ENCODE measurements at places on chromosomes 7 and 10.

DNA sequence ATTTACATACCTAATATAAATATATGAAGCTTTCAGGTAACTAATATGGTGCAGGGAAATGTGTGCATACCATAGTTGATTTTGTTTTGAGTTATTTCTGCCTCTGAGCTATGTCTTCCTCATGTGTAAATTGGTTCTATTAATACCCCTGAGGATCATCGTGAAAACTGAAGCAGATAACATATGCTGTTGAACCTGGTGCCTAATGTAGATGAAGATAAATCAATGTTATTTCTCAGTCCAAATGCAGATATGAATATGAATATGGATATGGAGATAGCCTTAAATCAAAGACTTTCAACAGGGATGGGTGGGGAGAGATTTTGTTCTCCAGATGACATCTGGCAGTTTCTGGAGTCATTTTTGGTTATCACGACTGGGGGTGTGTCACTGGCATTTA lies 122.3 kb upstream of the ANKRD30A start:
- DNase-seq = no peak

- DNase-seq = no peak
Measured at GRCh38 chr7:74267756-74268565, 13.8 kb upstream of the RFC2 start.

DNA sequence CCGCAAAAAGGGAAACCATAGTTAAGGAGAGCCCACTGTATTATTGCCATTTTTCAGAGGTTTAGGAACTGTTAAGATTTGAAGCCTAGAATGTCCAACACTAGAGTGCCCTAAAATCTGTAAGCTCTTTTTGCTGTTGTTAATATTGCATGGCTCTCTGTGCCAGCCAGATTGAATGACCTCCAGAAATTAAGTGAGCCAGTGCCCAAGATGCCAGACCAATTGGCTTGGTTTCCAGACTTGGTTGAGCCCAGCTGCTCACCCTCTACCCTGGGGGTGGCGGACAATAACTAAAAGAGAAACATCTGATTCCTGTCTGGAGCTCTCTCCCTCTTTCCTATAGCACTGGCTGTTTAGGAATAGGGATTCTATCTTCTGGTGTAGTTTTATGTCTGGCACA lies 340.1 kb downstream of the PHF14 start:
- no peak for DNase-seq

- no peak for DNase-seq
Measured at GRCh38 chr10:111598433-111599059, 521.7 kb downstream of the ADRA2A start.

DNA sequence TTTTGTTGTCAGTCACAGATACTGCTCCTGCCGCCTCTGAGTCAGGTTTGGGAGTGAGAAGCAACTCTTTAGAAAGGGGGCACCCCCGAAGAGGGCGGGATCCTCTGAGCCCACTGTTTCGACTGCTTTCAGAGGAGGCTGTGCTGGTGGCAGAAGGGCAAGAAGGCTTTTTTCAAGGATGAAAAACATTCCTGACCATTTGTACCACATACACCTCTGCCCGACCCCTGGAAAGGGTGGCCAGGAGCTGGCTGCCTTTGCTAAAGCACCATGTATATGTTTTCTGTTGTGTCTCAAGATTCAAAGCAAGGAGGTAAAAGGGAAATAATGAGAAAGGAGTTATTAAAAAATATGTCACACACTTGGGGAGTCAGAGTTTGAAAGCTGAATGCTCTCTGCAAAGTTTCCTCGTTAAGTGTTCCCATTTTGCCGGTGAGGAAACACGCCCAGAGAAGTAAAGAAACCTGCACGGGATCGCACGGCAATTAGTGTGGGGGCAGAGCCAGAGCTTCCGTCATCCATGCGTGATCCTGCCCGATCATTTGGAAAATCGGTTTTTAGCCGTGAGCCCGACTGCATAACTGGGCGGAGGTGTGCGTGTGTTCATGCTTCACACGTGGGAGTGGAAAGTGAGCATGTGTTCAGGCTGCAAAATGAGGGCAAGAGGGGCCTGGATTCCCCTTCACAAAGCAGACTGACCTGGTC lies 163.2 kb downstream of the ADAM12 start:
- DNase-seq = no peak

- no peak for DNase-seq
Measured at GRCh38 chr10:133142523-133143199, 17.4 kb upstream of the KNDC1 start.

- DNase-seq = no peak
Measured at GRCh38 chr10:2494399-2494798, 572.9 kb upstream of the PFKP start.

GRCh38 chr7:85669225-85669624 lies 482.4 kb upstream of the SEMA3D start:
- no peak for DNase-seq

DNA sequence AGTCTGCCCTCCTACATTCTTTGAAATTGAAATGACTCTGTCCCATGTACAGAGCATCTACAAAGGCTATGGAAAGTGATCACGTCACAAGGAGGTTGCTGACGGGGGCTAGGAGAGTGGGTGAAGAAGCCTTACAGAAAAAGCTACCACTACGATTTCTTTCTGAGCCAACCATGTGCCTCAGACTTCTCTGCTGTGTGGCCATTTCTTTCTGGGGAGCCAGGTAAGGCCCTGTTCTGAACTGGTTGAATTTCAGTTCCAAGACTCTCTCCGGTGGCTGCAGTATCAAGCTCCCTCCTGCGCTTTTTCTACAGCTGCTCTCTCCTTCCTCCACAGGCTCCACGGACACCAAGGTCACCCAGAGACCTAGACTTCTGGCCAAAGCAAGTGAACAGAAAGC lies 112.5 kb upstream of the PRSS1 start:
- DNase-seq = no peak

GRCh38 chr7:102306916-102307677 lies 20.4 kb downstream of the SH2B2 start:
- no peak for DNase-seq

GRCh38 chr10:8129438-8129837 lies 75.0 kb downstream of the GATA3 start:
- no peak for DNase-seq

- no peak for DNase-seq
Measured at GRCh38 chr7:28112012-28112411, 68.6 kb downstream of the JAZF1 start.

DNA sequence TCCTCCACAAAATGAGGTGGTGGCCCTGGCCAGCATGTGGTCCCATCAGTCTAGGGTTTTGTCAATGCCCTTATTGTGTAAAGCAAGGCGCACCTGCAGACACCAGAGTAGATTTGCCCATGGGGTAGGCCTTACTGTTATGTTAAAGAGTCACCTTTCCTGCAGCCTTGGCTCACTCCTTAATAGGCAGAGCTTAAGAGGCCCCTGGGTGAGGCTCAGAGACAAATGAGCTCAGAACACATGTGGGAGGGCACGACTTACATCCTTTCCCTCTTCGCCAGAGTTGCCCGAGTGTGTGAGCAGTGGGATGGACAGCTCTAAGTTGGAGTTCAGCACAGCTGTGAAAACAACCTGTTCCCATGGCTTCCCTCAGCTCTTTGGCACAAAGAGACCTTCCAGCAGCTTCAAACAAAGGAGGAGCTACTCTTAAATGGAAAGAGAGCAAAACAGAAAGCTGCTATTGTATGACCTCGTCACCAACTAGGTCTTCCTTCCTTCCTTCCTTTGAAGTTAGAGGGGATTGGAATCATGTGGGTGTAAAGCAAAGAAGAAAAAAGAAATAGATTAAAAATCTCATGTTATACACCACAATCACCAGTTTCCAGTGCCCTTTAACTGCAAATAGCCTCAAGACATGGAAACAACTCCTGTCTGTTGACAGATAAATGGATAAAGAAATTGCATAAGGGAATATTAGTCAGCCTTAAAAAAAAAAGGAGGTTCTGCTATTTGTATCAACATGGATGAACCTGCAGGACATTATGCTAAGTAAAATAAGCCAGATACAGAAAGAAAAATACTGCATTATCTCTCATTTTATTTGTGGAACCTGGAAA lies 11.9 kb upstream of the XPNPEP1 start:
- no peak for DNase-seq

DNA sequence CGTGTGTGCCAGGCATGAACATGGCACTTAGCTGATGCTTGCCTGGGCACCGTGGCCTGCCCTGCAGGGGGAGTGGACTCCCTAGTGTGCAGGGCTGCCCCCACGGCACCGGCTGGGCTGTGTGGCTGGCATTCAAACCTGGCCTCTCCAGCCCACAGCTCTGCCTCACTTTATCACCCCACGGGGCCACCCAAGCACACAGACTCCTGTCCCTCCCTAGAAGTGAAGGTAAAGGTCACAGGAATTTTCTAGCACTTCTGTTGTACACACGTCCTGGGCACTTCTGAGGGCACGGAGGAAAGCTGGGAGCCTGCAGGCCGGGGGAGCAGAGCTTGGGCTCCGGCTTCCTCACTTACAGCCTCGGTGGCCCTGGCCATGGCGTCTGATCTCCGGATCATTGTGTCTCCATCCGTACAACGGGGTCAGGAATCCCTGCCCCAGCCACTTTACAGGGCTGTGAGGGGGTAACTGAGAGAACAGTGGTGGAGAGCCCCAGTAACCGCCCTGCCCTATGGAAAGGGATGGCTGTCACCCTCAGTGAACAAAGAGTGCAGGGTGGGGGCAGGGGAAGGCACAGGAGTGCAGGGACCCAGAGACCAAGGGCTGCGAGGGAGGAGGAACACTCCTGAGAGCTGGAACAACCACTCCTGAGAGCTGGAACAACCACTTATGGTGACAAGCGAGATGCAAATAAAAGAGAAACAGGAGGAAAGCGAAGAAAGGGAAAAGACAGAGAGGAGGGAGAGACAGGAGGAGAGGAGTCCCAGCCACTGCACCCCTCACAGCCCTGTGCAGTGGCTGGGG lies 3.9 kb upstream of the PYROXD2 start:
- DNase-seq = no peak

DNA sequence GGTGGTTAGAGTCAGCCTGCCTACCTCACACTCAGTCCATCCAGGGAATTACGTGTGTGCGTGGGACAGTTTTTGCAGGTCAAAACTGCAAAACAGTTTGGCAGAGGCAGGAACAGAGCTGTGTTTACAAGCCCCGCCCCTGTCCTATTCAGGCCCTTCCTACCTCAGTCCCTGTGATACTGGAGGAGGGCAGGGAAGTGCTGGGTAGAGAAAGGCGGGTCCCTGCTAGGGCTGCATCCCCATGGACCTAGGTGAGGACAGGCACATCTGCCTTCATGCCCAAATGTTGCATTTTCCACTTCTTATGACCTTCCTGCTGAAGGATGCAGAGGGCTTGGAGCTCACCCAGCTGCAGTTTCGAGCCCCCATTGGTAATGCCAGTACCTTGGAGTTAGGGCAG lies 25.1 kb downstream of the SBDS start:
- DNase-seq = no peak

GRCh38 chr7:24709585-24710360 lies 47.5 kb downstream of the GSDME start:
- no peak for DNase-seq

- DNase-seq = no peak
Measured at GRCh38 chr10:105837951-105838350, 1196.9 kb downstream of the SORCS3 start.

DNA sequence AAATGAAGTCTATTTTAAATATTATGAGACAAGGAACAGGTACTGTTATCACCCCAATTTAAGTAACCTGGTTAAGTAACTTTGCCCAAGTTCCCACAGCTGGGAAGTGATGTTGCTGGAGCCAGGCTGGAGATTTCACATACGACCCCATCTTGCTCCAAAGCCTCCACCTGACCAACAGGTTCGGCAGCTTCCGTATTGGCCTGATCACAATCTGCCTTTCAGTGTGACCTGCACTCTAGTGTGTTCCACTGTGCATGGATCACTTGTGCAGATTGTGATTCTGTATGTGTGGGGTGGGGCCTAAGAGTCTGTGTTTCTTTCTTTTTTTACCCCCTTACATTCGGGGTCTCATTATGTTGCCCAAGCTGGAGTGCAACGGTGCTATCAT lies 66.1 kb downstream of the PRTFDC1 start:
- DNase-seq = no peak

DNA sequence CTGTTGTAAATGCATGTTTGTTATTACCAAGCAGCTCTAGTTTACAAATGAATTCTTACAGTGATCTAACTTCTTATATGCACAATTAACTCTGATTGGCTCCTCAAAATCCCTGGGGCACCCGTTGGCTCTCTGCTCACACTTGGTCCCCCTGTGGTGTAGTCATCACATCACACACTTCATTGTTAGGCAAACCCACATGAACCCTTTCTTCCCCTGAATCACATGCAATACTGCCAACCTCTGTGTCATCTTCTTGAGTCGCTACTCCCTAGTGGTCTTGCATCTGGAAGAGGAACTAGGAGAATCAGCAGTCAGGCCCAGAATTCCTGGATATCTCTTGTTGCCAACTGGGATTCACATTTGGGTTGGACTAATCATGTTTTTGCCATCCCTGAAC lies 73.1 kb downstream of the CD36 start:
- DNase-seq = no peak

DNA sequence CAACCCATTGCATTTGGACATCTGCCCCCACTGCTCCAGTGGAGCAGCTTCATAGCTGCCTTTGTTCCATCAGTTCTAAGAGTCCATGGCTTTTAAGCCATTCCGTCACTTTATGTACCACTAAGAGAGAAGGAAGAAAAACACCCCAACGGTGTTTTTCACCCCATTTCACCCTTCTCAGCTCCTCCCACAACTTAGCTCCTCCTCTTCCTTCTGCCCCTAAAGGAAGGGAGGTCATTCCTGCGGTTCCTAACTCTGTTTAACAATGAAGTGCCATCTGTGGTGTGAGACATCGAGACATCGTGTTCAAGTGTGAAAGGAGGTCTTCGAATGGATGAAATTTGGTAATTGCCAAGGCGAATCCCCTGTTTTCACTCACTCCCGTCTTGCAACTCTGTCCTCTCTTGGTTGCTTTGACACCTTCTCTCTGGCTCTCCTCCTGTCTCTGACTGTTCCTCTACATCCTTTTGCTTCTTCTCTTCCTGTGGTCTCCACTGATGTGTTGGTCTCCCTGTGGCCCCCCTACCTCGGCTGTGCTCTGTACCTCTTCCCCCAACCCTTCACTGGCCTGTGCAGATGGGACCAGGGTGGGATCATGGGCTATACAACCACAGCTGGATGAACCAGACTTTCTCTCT lies 23.0 kb downstream of the SMKR1 start:
- DNase-seq = no peak

DNA sequence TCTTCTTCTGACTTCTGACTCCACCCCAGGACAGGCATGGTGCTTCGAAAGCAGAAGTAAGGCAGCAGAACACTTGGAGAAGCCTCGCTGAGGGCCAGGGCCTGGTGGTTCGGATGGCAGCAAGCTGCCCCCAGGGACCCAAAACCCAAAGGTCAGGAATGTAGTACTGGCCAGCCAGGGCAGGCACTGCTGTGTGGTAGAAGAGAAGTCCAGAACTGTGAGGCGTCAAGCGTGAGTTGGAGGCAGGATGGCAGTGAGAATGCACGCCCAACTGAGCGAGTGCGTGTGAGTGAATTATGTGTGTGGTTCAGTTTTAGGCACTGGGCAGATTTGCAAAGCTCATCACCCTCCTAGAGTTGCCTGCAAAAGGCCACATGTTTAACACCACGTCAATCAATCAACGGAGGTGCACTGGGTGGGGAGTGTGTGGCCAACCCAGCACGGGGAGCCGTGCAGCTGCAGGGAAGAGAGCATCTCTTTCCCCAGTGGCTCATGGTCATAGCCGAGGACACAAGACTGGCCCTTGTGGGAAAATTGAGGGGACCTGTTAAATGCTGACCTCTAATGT lies 144.3 kb downstream of the KCNMA1 start:
- no peak for DNase-seq

Data from SK-N-MC (cell line).